ENCODE measurements at places on chromosomes 1 and 21. TPM values are rescaled to one million over a fixed set of nuclear protein-coding genes. Genes with fewer than 3 reads are reported as not detected.

Gene OVAAL
- total RNA-seq = not detected

Gene SAMSN1
- 0.09 TPM for total RNA-seq

Gene CNIH3
- 1.8 TPM for total RNA-seq

Gene DUSP23
- 17.7 TPM for total RNA-seq

Gene DSCAM
- total RNA-seq = under 0.01 TPM

Gene LRP8
- total RNA-seq = 7.9 TPM

Gene TINAGL1
- total RNA-seq = 315 TPM

Measured in dermis lymphatic vessel endothelial cell (primary cell).